ENCODE measurements at places on chromosomes 5 and 9.

- DNase-seq: no peak
Observed at GRCh38 chr5:128736553-128736952, 198.5 kb upstream of the FBN2 start.

DNA sequence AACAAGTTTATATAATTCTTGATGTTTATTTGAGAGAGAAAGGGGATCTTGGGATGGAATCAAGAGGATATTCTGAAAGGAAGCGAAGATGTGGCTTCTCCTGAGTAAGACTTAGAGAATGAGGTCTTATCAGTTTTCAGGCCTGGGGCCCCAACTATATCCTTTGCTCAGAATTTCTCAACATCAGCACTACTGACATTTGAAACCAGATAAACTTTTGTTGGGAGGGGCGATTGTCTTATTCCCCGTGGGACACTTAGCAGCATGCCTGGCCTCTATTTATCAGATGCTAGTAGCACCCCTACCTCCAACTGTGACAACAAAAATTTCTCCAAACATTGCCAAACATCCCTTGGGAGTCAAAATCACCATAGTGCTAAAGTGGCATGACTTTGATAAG is 567.7 kb downstream of the MAT2B start:
- DNase-seq: no peak

- DNase-seq: no peak
Observed at GRCh38 chr5:99544356-99544755, 615.5 kb upstream of the CHD1 start.

DNA sequence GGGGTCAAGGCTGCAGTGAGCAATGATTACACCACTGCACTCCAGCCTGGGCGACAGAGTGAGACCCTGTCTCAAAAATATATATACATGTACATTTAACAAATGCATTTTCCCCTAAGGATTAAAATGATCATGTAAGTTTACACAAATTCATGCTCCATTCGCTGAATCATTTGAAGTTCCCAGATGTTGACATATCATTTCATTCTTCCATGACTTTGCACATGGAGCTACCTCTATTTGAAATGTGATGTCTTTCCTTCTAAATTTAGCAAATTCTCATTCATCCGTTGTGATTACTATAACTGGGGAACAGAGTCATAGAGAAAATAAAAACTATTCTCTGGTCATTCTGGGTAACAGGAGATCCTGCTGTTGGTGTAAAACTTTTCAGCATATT is 10.6 kb downstream of the PTGER4 start:
- no peak for DNase-seq

DNA sequence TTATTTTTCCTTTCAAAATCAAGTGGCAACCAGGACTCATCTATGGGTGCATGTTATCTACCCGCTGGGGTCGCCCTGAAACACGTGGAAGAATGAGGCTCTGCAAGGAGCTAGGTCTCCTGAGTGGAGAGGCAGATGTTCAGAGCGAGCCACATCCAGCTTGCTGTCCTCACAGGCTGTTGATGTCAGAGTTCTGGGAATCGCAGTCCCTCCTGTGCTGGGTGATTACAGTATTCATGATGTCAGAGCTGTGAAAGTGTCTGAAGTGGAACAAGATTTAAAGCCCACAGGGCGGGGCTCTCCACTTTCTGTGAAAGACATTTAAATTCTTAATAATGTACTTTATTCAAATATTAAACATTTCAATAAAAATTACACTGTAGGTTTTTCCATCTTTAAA is 24.4 kb upstream of the LMX1B start:
- no peak for DNase-seq

DNA sequence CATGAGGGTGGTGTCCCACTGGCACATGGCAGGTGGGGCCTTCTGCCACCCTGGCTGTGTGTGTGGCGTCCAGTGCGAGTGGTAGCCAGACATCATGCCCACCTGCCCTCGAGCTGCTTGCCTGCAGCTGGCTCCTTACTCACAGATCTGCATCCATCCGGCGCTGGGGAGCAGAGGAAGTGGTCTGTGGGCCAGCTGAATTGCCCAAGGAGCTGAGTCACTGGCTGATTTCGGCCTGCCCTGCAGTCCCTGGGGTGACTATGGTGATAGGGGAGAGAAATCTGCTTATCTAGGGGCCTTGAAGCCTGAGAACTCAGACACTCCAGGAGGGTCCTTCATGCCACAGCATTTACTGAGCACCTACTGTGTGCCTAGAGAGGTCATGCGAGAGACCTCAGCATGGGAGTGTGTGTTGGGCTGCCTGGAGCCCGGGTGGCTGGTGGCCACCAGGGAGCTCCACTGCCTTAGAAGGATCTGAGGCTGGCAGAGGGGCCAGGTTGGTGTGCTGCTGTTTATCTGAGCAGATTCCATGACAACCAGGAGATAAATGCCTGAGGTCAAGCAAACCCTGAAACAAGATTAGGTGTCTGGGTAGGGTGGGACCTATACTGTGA is 57.1 kb downstream of the SLC22A5 start:
- DNase-seq: peak; percentile 27

DNA sequence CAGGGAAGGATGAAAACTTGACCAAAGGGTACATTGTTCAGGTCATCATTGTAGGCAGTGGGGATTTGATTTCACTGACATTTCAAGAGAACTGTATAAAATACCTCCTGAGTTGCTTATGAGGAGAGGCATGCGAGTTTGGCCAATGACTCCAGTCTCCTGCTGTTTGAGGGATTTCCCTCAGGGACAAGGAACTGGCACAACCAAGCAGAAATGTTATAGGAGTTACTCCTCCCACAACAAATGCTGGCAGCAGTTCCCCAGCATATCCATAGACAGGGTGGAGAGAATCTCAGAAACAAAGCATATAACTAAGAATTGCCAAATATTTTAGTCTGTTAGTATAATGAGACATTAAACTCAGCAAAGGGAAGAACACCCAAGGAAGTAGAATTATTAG is 47.2 kb upstream of the FBXL7 start:
- no peak for DNase-seq

- DNase-seq: no peak
Observed at GRCh38 chr9:30505311-30505710, 1879.1 kb upstream of the ACO1 start.

GRCh38 chr5:169964246-169964645 is 16.0 kb downstream of the INSYN2B start:
- no peak for DNase-seq

DNA sequence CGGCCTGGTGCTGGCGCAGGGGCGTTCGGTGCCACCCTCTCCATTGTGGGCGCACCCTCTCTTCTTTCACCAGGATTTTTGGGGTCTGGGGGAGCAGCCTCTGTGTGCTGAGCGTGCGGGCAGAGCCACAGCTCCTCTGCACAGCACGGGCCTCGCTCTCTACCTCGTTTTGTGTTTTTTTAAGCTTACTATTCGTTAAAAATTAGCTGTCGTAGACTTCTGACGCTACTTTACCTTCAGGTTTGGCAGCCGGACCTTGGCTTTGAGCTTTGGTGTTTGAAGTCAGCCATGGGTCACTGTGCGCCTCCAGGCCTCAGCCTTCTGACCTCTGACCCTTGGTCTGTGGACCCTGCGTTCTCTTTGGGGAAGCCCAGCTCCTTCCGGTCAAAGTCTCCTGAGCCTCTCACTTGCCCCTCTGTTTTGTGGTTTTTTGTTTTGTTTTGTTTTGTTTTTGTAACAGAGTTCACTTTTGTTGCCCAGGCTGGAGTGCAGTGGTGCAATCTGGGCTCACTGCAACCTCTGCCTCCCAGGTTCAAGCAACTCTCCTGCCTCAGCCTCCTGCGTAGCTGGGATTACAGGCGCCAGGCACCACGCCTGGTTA is 88.2 kb upstream of the CACNA1B start:
- DNase-seq: no peak

- DNase-seq: no peak
Observed at GRCh38 chr9:133634081-133634691, 2.0 kb upstream of the DBH start.

- DNase-seq: no peak
Observed at GRCh38 chr5:109693535-109694400, 4.0 kb downstream of the MAN2A1 start.

DNA sequence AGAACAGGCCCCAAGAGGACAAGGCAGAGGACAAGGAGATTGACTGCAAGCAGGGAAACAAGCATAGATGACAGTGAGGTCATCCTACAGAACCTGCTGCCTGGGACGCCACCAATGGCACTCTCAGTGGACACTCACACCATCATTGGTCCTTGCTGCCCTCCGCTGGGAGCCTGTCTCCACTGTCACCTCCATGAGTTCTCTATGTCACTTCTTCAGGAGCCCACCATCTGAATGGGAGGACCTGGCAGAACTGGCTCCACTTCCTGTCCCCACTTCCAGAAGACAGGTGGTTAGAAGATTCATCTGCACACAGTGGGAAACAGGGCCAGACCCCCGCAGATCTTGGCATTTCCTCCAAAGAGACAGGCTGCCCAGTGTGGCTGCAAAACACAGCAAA is 188.9 kb downstream of the HSD17B3 start:
- DNase-seq: no peak

DNA sequence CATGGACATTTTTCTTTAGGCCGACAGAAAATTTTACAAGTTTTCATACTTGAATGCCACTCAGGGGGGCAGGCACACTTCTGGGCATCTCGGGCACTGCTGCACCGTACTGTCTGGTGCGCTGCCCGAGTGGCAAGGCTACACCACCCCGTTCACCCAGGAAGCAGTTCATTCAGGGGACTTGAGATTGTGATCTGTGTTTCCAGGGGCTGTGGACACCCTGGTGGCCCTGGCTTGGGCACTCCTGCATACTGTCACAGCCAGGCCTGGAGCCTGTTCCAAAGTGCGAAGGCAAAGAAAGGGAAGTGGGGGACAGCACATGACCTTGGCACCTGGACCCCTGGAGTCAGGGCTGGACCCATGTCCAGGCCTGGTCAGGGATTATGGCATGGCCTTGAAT is 197.6 kb downstream of the PAX5 start:
- no peak for DNase-seq

- no peak for DNase-seq
Observed at GRCh38 chr5:160486573-160486972, 64.9 kb downstream of the PTTG1 start.

DNA sequence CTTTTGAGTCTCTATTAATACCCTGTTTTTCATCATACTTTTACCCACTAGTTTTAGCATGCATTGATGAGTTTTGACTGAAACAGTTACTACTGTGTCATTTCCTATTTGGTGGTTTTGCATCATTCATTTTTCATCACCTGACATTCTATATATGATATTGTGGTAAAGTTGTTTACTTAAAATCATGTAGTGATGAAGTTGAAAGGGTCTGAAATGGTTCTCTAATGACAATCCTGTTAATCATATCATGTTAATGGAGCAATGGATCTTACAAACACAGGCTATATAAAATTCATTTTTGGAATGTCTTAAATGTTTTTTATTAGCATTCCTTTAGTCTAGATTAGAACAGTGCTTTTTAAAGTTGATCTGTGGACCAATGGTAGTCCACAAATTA is 84.1 kb downstream of the ERBIN start:
- no peak for DNase-seq

DNA sequence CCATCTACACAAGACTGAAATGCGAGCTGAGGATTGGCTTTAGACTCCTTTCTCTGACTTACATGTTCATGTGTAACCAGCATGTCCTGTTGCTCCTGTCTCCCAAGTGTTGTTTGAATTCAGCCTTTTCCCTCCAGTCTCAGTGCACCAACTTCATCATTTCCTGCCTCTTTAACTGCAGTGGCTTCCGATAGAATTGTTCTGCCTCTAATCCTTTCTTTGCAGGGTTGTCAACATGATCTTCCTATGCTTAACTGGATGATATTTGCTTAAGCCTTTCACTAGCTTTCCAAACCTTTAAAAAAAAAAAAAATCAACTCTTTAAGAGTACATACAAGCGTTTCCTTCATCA is 6.7 kb upstream of the FYB1 start:
- DNase-seq: no peak

DNA sequence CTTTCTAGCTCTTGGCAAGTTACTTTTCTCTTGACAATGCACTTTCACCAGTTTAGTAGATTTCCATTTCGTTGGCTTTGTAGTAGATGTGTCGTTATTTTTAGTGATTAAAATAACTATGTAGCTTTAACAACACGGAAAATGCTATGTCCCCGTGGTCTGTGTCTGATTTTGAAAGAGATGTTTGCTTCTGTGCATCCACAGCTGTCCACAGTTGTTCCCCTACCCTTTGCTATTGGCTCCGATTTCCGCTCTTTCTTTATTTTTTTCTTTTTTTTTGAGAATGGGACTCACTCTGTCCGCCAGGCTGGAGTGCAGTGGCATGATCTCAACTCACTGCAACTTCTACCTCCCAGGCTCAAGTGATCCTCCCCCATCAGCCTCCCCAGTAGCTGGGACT is 533.9 kb downstream of the IRX1 start:
- DNase-seq: no peak

- no peak for DNase-seq
Observed at GRCh38 chr5:150397782-150398721, 14.7 kb downstream of the CD74 start.

DNA sequence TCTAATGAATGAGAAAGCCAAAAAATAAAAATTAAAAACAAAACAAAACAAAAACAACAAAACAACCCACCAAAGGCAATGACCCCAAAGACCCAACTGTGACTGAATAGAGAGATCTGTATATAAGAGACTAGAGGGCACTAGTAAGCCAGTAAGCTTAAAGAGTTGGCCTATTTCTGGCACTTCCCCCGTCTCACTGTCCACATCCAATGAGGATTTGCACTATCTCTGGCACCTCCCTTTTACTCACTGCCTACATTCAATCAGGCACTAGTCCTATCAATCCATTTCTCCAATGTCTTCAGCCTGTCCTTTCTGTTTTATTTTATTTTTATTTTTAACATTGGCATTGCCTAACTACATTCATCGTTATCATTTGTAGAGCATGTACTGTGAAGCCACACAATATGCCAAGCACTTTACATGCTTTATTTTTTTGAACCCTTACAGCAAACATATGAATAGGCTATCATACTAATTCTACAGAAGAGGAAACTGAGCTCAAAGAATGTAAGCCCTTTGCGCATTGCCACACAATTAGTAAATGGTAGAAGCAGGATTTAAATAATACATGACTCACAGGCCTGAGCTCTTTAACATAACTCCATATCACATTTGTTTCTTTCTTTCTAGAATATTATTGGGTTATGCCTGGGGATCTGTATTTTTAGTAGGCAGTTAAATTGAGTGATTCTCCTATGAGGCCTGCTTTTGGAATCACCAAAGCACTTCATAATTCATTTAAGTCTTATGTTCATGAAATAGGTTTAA is 70.0 kb downstream of the C6 start:
- no peak for DNase-seq

DNA sequence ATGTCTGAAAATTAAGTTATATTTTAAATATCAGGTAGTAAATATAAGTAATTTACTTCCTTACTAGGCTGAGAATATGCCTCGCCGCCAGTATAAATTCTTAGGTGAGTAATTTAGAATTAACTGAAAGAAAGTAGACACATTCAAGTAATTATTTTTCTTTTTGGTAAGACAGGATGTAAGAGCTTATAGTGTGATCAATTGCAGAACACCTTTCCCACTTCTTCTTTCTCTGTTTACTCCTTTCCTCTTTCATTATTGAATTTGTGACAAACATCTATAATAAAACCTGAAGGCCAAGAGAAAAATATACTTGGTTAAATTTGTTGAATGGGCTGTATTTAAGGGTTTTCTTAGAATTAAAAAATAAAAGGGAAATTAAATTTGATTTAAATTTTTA is 195.1 kb upstream of the CDKN2B start:
- DNase-seq: no peak

GRCh38 chr5:55031492-55031891 is 7.4 kb downstream of the GZMK start:
- DNase-seq: no peak

- DNase-seq: no peak
Observed at GRCh38 chr9:89609426-89610006, 4.7 kb downstream of the GADD45G start.

- DNase-seq: no peak
Observed at GRCh38 chr9:127505396-127506116, 54.2 kb downstream of the LRSAM1 start.

All from stimulated activated CD8-positive, alpha-beta memory T cell treated with anti-CD3 and anti-CD28 coated beads, Interleukin-4, amount 100 ng/mL, for 1 hour (primary cell).